ENCODE measurements at places on chromosomes 2 and 18.

DNA sequence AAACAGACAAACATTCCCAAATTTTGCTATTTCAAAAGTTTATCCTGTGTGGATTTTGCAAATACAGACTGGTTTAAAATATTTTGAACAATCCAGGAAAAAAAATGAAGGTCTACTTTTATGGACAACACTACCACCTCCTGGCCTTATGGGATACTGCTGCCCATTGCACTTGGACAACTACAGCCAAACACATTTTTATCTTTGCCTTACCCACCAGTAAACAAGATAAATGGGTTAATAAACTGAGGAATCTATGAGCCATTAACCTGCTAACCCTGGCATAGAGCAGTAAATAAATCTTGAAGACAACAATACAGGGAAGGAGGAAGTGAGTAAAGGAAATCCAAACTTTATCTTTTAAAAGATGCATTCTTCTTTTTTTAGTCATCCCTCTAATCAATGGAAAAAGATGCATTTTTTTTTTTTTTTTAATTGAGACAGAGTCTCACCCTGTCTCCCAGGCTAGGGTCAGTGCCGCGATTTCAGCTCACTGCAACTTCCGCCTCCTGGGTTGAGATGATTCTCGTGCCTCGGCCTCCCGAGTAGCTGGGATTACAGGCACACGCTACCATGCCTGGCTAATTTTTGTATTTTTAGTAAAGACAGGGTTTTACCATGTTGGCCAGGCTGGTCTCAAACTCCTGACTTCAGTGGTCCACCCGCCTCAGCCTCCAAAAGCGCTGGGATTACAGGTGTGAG lies 2.1 kb upstream of the SPIRE1 start:
- peak; percentile 44 for DNase-seq

DNA sequence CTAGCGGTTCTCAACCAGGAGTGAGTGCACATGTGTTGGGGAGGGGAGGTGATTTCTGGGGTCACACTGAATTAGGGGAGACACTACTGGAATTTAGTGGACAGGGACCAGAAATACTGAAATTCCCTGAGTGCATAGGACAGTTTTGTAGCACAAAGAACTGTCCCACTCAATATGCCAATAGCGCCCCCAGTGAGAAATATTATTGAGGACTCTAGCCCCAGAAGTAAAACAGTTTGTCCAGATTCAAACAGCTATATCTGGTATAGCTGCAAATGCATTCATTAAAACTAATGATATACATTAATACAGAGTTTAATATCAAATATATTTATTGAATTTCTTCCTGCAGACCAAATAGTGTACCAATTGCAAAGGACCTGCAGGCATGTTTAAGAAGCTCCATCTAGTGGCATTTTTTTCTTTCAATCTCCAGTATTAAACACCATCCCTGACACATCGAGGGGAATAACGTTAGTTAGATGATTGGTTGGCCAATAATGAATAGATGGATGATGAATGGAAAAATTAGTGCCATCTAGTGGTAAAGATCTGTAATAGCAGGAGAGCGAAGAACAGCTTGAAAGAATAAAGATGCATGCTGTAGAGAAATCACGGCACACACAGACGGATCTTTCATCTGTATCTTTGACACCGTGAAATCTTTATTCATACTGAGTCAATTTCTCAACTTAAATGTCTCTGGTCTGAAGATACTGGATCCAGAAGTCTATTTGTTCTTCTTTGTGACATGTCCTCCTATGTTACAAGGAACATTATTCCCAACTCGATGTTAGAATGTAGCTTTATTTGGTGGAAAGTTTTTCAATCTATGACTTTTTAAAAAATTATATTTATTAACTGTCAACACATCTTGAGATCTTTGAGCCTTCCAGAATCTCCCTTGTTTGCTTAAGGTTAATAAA lies 62.5 kb downstream of the DHRS9 start:
- DNase-seq, result no peak

- DNase-seq, result no peak
These were observed 728 bp downstream of the NAPG start for GRCh38 chr18:10526561-10526949.

- no peak for DNase-seq
These were observed 114.2 kb upstream of the KLHL29 start for GRCh38 chr2:23270810-23271209.

DNA sequence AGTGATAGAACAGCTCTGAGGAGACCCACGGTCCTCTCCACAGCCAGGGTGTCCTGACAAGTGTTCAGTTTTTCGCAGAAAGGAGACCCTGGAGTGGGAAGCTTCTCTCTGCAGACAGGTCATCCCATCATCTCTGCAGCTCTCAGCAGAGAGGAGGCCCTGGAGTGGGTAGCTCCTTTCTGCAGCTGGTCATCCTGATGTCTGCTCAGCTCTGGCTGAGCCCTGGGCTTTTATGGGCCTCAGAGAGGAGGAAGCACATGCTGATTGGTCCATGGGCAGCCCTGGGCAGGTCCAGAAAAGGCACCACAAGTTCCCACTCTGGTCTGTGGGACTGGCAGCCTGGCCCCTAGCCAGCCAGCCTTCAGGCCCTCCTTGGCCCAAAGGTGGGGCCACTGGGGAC lies 72.3 kb upstream of the ST3GAL5 start:
- DNase-seq, result no peak

GRCh38 chr2:43388371-43388770 lies 162.0 kb upstream of the ZFP36L2 start:
- no peak for DNase-seq

- DNase-seq, result no peak
These were observed 55.0 kb downstream of the GORASP2 start for GRCh38 chr2:170984079-170984478.

DNA sequence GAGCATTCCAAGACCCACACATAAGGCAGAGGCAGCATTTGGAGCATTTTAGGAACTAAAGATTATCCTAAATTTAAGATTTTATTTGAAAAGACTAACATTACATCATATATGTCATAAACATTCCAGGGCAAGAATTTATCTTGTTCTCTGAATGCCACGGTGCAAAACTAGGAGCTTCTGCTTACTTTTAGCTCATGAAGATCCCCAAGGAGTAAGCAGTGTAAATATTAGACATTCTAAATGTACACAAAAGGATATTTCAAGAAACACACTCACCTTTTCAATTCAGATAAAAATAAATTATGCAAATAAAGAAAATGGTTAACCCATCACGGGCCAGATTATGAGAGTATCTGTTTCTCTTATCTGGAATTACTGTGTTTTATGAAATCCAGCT lies 101.7 kb upstream of the ETAA1 start:
- DNase-seq, result no peak

GRCh38 chr18:45690975-45691815 lies 32.8 kb upstream of the SLC14A1 start:
- DNase-seq, result peak; percentile 45

- no peak for DNase-seq
These were observed 298.6 kb downstream of the SUCLG1 start for GRCh38 chr2:84160453-84160852.

DNA sequence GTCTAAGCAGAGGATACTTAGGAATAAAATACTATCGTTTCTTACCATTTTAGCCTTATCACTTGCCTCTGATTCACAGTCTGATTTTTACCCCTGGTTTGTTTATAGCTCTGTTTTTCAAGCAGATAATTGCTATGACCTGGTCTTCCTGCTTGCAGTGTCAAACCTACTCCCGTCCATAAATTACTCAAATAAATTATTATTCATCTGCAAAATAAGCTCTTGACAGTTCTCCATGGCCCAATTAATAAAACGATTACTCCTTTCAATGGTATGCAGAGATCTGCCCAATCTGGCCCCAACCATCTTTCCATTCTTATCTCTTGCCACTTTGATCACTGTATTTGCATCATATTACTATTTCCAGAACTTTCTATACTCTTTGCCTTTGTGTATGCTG lies 354.0 kb downstream of the CCDC85A start:
- DNase-seq, result no peak

GRCh38 chr2:40760071-40760666 lies 308.3 kb upstream of the SLC8A1 start:
- DNase-seq, result no peak

GRCh38 chr2:60317844-60318243 lies 235.6 kb downstream of the BCL11A start:
- DNase-seq, result no peak

GRCh38 chr2:220499225-220499624 lies 871.8 kb downstream of the SLC4A3 start:
- DNase-seq, result no peak

GRCh38 chr18:50104421-50104820 lies 90.5 kb downstream of the MYO5B start:
- DNase-seq, result no peak

DNA sequence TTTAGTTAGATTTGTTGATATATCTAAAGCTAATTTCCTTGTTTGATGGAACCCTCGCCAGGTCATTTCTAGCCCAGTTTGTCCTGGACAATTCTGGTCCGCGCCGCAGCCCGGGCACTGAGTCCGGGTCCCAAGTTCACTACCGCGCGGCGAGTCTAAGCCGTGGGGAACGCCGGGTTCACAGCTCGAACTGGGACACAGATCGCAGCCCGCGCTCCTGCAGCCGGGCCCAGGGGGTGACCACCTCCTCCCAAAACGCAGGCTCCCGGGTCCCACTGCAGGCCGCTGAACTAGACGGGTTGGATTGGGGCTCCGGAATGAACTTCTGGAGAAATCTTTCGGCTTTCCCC lies 681 bp downstream of the ACADL start:
- no peak for DNase-seq

GRCh38 chr2:179909845-179910734 lies 48.7 kb upstream of the ZNF385B start:
- no peak for DNase-seq

GRCh38 chr2:31297751-31298150 lies 63.8 kb downstream of the EHD3 start:
- no peak for DNase-seq

DNA sequence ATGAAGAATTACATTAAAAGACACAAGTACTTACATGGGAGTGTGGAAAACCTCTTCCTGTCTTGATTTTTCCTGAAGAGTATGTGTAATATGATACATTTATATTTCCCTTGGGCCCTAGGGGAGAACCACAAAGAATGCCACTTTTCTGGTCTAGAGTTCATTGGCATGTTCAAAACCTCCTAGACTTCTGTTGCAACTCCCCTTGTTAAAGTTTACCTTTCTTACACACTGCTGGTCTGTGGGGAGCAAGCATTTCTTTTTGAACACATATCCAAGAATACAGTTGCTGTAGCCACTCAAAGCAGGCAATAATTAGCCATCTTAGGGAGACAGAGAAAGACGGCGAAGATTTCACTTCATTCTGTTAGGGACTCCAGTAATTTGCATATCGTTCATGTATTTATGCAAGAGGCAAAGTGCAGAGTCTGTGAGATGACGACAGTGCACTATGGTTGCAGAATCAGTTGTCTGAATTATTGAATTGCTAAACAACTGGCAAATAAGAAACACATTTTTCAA lies 103.5 kb downstream of the NOL4 start:
- peak; percentile 97 for DNase-seq

DNA sequence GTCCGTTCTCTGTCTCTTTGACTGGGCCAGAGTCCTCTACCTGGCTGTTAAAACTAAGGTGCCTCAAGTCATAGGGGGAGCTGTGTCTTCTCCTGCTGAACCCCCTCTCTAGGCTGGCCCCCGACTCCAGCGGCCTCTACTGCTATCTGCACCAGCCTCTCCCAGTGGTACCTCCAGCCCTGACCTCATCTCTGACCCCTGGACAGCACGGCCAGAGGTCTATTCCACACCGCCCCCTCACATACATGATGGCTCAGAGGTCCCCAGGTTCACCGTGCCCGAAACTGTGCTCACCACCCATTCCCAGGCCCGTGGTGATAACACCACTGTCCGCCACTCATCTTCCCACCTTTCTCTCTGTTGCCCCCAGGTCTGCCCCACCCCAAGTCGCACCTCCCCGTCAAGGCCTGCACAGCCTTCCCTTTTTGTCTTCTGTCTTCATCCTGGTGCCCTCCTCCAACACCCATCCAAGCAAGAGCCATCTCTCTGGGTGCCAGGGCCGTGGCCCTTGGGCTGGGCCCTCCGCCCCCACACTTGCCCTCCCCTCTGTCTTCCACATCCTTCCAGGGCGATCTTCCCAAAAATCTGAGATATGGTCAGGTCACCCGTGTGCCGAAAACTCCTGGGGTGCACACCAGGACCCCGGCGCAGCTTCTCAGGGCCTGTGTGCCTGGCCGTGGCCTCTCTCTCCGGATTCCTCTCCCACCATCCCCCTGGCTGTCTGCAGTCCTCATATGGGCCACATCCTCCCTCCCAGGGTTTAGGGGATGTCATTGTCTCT lies 134.4 kb upstream of the ID2 start:
- DNase-seq, result no peak

- peak; percentile 12 for DNase-seq
These were observed 35.4 kb downstream of the CFAP221 start for GRCh38 chr2:119579424-119580295.

- no peak for DNase-seq
These were observed 134.4 kb upstream of the SLC1A4 start for GRCh38 chr2:64854773-64855237.

DNA sequence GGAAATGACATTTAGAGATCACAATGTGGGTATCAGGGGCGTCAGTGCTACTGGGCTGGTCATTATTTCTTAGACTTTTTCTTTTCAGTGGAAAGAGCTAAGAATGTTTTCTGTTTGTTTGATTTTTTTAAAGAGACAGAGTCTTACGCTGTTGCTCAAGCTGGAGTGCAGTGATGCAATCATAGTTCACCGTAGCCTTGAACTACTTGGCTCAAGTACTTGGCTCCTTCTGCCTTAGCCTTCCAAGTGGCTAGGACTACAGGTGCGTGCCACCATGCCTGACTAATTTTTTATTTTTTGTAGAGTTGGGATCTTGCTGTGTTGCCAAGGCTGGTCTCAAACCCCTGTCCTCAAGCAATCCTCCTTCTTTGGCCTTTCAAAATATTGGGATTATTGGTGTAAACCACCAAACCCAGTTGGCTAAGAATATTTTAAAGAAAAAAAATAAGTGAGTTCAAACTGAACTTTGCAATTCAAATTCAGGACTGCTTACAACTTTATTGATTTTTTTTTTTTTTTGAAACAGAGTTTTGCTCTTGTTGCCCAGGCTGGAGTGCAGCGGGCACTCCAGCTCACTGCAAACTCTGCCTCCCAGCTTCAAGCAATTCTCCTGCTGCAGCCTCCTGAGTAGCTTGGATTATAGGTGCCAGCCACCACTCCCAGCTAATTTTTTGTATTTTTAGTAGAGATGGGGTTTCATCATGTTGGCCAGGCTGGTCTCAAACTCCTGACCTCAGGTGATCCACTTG lies 154.2 kb downstream of the MIB1 start:
- DNase-seq, result no peak

DNA sequence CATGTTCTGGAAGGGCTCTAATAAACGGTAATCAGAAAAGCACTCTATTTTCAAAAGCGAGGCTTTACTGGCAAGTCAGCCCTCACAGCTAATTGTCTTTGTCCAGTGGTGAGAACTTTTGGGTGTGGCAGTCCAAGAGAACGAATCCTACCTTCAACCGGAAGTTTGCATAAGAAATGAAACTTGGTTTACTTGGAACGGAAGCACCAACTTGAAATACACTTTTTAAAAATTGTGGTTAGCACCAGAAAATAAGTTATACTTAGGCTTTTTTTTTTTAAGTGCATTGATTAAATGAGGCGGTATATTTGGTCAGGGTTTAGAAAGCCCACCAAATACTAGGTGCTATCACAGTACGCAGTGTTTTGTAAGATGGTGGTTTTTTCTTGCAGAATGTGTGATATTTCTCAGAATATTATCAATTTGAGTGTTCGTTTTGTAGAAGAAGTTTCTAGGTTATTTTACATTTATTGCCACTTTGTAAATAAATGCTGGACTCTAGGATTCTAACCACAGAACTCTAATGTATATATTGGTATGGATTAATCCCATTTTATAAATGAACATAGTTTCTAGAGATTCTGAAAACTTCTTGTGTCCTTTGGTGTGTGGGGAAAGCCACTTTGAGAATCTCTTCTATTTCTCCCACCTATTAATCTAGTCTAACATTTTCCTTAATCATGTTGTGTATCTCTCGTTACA lies 1.2 kb downstream of the MYL12A start:
- no peak for DNase-seq

Data from SK-N-MC (cell line).